MG63 (cell line): ENCODE measurements at places on chromosomes 2 and 18. TPM values are rescaled to one million over a fixed set of nuclear protein-coding genes. Genes with fewer than 3 reads are reported as not detected.

The IAH1 gene
- total RNA-seq: 23.2 and 31.0 TPM in 2 replicates

The TUBA3E gene
- total RNA-seq: not detected in 2 replicates

The CCDC68 gene
- 0.46 and 1.5 TPM in 2 replicates for total RNA-seq

DNA sequence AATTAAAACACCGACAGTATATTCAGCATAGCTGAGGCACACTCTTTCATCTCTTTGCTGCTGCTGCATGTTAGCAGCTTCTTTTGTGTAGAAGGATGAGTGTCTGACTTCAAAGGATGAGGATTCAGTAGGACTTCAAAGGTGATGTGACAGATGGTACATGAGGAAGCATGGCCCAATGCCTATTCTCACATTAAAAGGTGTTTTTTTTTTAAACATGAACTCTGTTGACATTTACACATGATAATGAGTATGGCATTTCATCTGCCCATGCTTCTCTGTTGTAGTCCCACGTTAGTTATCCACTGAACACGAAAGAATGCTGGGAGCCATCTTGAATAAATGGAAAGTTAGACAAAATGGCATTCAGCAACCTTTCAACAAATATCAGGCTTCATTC lies 1950.8 kb upstream of the PIK3C3 start:
- DNase-seq: no peak

DNA sequence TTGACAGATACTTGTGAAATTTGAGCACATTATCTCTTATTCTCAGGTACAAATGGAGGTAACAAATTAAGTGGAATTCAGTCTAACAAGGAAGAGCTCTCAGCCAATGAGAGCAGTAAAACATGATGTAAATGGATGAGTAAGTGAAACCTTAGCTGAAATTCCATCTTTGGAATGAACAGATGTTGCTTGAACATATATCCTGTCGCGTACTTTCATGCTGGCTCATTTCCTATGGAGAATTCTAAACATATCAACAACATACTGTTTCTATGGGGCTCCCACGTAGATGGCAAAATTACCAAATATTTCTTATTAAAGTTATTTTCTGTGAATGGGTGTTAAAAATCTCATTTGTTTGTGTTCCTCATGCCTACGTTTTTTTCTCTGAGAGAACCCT lies 256.3 kb upstream of the LINC00305 start:
- no peak for DNase-seq

- no peak for DNase-seq
Observed at GRCh38 chr2:88658326-88658725, 31.1 kb upstream of the EIF2AK3 start.
